ENCODE measurements at places on chromosomes 7 and 10.

DNA sequence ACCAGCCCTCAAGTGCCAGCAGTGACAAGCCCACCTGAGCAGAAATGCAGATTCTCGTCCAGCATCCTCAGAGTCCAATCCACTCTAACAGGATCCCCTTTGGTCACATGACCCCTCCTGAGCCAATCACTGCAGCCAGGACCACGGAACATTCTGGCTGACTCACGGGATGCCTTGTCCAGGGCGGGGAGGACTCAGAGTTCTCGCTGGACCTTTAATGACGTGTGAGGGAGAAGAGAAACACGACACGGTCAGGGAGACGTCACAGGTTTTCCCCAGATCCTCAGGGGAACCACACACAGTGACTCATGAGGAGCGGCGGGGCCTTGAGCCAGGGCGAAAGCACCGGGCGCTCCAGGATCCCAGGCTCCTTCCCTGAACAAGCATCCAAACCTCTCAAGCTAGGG, 155.7 kb downstream of the PTPRN2 start:
- no peak for DNase-seq

- no peak for DNase-seq
These were observed 49.9 kb downstream of the CHST15 start for GRCh38 chr10:124043310-124044142.

DNA sequence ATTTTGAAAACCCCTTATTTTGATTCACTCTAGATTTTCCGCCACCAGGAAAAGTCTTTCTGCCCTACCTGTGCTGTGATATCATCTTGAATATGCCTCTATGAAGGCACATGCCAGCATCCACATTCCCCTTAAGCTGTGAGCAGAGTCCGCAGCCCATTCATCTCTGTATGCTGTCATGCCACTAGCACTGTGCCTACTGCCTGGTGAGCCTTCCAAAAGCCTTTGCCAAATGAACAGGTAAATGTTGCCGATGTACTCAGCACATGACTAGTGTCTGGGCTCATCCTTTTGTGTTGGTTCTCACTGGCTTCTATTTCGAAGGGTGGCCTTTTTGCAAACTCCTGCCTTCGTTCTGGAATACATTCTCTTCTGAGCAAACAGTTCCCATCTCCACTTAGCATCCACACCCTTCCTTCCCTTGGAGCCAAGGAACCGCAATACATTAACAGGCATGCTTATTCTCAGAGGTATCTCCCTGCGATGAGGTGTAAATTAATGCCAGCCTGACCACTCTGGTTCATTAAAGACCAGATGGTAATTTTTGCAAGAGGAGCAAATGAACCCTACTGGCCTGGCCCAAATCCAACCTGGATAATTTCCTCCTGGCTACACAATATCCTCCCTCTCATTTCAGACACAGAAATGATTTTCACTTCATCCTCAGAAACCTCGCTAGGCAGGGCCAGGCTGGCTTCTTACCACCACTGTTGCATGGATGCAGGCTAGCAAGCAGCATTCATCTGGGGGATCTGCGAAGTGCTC, 339.7 kb upstream of the NFE2L3 start:
- no peak for DNase-seq

DNA sequence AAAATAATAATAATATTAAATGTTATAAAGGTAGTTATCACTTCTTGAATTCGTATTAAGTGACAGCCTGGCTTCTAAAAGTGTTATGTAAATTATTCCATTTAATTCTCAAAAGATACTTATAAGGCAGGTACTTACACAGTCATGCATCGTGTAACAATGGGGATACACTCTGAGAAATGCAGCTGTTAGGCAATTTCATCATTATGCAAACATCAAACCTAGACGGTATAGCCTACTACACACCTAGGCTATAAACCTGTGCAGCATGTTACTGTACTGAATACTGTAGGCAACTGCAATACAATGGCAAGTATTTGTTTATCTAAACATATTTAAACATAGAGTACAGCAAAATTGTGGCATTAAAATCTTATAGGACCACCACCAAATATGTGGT, 1.5 kb downstream of the IFIT1 start:
- no peak for DNase-seq

DNA sequence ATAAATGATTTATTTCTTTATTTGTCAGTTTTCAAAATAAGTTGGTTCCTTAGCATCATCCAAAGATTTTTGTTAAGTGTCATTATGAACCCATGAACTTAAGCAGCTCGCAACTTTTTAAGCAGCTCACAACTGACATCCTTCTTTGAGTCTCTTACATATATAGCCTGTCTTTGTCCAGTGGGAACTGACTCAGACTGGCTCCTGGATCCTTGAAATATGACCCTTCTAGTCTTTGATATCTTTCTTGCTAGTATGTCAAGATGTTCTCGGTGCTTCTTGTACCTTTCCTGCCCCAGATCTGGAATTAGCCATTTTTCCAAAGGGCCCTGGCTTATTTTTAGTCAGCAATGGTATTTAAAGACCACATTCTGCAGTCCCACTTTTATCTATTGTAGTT, 53.9 kb upstream of the ARID5B start:
- no peak for DNase-seq

DNA sequence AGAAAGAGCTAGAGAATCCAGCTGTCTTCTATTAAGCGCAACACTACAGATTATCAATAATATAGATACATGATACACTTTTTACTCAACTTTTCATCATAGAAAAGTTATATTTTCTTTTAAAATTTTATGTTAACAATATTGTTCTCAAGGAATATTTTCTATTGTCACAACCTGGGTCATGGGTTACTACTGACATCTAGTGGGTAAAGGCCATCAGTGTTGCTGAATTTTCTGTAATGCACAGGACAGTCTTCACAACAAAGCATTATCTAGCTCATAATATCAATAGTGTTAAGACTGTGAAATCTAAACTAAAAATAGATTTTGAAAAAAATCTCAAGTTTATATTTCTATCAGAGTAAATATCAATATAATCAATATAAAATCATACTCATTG, 209.8 kb downstream of the ZNF33B start:
- no peak for DNase-seq

DNA sequence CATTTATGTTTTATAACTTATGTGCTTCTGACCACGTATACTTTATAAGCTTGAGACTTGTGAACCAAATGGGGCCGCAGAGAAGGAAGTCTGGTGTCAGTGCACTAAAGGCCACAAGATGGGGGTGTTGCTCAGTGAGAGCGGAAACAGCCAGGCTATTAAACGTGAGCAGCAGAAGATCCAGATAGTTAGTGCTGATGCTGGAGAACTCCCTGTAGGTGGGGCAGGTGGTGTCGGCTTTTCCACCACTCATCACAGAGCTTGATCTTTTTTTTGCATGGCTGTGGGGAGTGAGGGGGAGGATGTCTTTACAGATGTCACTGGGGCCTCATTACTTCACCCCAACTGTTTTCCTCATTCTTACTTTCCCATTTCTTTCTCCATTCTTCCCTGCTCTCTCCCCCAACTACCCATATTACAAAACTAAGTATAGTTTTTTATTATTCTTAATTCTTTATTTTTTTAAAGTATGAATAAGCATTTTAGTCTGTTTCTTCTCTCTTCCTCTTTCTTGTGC, 34.7 kb downstream of the ACADSB start:
- peak; percentile 33 for DNase-seq

- no peak for DNase-seq
These were observed 49.0 kb upstream of the PCLO start for GRCh38 chr7:83211685-83212084.

DNA sequence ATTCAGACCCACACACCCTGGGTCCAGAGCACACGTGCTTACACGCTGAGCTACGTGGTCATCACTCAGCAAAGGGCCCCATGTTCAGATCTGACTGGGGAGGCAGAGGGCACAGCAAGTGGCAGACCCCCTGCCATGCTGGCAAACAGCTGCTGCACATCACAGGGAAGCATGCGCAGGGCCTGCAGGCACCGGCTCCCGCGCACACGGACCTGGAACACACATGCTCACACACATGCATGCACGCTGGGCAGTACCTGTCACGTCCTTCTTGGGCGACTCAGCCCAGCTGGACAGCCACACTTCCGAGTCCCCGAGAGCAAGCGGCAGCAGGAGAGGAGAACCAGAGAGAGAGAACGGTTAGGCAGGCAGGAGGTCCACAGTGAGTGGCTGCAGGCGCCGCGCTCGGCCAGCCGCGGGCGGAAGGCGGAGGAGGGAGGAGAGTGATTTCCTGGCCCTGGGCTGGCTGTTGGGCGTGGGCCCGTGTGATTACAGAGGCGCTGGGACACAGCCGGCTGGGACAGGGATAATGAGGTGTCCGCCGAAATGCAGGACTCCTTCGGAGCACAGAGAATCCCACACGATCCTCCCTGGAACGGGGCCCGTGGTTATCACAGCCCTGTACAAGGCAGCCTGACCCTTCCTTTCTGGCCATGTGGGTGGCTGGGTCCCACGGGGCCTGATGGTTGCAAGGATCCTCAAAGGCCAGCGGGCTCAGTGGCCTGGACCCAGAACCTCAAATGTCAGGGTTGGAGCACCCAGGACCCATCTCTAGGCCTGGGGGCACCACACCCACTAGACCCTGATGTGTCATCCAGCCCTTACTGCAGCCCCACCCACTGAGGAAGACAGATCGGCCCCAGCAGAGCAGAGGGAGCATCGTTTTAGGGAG, 175.1 kb downstream of the NEURL1 start:
- DNase-seq, result no peak

GRCh38 chr10:109866995-109867635, 56.2 kb downstream of the XPNPEP1 start:
- no peak for DNase-seq

DNA sequence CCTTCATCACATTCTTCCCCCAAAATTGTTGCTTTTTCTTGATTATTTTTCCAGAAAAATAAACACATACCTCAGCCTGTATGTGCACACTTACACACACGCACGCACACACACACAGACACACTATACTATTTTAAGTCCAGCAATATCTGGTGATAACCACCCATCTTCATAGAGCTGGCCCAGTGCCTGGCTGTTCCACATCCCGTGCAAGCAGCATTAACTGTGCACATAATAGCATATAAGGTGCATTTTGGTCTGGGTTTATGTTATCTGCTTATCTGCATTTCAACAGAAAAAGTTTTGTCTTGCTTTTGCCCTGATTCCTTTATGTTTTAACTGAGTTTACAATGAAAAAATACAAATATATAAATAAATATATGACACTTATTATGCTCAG, 143.1 kb upstream of the KLF6 start:
- no peak for DNase-seq

DNA sequence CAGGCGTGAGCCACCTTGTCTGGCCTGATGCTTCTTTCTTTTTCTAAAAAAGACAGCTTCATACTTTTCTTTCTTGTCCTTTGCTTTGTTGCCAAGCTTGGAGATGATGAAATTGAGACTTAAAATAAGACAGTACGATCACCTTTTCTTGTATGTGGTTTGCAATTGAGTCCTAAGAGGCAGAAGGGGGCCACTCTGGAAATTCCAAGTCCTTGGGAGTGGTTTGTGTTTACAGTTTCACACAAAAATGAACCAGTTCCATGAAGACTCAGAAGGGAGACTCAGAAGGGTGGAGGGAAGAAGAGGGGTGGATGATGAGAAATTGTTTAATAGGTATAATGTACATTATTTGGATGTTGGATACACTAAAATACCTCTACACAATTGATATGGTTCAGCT, 70.7 kb upstream of the TNS3 start:
- no peak for DNase-seq

DNA sequence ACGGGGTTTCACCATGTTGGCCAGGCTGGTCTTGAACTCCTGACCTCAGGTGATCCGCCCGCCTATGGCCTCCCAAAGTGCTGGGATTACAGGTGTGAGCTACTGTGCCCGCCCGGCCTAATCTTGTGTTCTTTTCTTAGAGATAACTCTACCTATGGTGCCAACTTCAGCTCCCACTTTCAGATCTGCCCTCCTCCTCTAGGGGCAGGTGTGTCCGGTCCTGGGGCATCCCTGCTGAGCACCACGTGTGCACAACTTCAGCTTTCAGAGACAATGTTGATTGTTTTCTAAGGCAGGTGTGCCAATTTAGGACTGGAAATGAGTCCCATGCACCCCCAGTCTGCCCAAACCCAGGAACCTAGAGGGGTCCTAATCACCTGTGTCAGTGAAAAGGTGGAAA, 18.5 kb upstream of the FXYD4 start:
- DNase-seq, result no peak

GRCh38 chr7:132311733-132312132, 264.5 kb downstream of the PLXNA4 start:
- no peak for DNase-seq

- no peak for DNase-seq
These were observed 18.8 kb upstream of the PDCD4 start for GRCh38 chr10:110852947-110853346.

- DNase-seq, result no peak
These were observed 133.8 kb upstream of the HDAC9 start for GRCh38 chr7:18361756-18362155.

DNA sequence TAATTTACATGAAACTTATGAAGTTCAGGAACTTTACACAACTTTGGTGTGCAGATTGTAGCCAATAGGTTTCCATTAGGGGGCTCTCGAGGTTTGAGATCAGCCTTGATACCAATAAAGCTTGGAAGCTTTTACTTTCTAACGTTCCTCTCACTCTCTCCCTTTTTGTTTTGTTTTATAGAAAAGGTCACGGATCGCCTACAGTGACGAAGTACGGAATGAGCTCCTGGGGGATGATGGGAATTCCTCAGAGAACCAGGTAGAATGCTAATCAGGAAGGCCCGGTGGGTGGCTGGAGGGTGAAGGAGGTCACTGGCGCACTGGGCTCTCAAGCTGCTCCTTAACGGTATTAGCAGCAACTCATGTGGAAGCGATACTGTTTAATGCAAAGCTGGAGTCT, 79.9 kb downstream of the VTI1A start:
- DNase-seq, result no peak

DNA sequence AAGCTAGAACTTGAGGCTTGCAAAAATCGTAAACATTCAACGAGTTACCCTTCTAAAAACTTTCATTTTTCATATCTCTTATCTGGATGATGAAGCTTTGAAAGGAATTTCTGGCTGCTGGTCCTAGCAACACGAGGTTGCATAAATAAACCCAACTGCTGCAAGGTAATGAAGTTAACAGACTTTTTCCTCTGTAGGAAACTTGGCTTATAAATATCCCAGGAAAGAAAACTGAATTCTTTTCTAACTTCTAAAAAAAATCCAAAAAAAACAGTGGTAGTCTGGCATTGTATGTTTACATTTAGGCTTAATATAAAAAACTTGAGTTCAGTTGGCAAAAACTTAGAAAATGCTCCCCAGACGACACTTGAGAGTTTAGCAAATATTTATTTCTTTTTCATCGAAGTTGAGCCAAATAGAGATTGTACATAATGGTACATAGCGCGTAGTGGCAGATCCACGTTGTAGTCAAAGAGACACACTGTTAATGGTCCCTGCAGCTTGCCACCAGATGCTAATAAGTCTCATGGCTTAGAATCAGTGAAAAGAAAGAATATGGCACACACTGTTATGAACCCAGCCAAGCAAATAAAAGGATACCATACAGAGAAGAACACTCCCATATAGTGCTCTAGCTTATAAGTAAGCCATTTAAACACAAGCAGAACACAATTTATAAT, 200.3 kb upstream of the PCLO start:
- no peak for DNase-seq

DNA sequence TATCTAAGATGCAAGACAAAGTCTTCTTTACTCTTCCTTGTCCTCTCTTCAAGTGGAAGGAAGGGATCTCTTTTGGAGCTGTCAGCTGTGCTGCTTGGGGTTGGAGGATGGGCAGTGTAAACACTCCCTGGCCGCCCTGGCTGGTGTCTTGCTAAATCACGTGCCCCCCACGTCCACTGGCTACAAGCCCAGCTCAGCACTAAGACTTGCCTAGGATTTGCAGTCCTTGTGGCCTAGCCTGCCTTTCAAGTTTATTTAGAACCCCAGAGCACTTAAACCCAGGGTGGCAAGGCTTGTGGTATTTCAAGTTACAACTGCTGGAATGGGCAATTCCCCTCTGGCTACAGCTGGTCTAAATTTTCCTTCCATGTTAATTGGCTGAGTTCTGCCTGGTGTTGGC, 272.4 kb upstream of the MYO3A start:
- DNase-seq, result no peak
